CD8-positive, alpha-beta memory T cell (primary cell): ENCODE measurements at places on chromosomes 1 and 21.

DNA sequence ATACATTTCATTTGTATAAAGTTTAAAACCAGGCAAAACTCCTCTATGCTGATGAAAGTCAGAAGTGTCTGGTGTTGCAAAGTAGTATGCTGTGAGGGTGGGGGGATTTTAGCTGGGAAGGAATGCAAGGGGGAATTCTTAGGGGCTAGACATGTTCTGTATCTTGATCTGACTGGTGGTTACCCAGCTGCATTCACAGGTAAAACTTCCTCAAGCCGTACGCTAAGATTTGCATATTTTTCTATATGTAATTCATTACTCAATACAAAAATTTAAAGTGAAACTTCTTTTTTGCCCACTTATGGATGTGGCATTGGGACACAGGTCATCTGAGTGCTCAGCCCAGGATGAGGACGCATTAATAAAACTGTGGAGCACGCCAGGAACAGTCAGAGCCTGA lies 323.3 kb downstream of the PAPPA2 start:
- no peak for DNase-seq

DNA sequence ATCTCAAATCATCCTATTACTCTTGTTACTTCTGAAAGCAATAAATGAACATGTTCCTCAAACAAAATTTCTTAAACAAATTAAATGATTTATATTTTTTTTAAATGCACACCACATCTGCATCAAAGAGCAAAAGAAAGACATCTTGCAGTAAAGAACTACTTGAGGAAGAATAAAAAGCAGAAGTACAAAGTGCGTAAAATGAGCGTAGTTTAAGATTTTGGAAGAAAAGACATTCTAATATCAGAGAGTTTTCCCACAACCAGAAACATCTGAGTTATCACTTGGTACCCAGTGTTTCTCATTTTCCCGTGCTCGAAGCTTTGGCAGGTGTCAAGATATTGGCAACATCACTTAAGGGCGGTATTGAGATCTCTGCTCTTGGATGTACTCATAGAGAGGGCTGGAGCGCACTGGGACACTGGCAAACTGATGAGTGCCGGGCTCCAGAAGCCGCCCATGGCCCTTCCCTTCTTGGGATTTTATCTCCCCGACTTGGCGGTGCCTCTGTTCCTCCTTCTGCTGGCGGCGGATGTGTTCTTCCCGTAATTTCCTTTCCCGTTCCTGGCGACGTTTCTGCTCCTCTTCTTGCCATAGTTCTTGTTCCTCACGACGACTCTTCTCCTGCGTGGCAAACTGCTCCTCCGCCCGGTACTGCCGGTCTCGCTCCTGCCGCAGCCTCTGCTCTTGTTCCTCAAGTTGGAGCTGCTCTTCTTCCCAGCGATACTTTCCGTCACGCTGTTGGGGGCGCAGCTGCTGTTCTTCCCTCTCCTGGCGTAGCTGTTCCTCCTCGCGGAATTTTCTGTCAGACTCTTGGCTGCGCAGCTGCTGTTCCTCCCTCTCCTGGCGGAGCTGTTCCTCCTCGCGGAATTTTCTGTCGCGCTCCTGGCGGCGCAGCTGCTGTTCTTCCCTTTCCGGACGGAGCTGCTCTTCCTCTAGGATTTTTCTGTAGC lies 7.9 kb downstream of the TCHH start:
- no peak for DNase-seq

- peak; percentile 65 for DNase-seq
These were observed at the start of gene RBM11 for GRCh38 chr21:14215971-14216641. Gene RBM11 (plus strand): TSS chr21:14216157. CDS start chr21:14216187, 30 bp downstream.

DNA sequence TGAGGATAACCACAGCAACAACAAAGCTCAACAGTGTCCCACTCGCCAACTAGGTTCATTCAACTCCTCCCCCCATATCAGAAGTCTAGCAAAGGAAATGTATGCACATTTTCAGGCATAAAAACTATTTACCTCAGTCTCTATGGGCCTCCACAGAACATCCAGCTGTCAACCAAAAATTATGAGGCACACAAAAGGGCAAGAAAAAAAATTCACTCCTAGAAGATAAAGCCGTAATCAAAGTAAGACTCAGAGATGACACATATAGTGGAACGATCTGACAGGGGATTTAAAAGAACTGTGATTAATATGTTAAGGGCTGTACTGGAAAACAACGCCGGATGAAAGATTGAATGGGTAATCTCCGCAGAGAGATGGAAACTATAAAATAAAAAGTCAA lies 158.7 kb downstream of the NTPCR start:
- no peak for DNase-seq

DNA sequence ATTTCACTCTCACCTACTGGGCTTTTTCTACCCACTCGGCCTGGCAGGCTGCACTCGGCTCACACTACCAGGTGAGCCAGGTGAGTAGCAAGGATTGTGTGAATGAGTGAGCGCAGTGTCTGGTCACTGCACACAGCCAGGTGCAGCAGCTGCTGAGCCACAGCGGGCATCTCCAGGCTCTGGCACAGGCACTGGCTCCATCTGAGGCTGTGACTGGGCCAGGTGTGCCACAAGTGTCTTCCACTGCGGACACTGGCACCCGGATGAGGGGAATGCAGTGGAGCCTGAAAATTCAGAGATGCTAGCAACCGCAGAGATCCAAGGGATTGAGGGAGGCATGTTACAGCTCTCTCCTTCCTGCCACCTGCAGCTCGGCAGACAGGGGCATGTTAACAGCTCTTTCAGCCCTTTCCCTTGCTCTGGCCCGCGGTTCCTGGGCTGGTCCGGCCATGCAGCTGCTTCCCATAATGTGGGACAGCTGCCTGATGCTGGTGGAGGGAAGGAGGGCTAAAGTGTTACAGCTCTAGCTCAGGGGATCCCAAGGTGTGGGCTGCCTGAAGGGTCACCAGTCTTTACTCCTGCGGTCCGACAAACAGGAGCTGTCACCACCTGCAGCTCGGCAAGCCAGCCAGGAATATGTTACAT lies 1038.3 kb downstream of the AMY1C start:
- no peak for DNase-seq

DNA sequence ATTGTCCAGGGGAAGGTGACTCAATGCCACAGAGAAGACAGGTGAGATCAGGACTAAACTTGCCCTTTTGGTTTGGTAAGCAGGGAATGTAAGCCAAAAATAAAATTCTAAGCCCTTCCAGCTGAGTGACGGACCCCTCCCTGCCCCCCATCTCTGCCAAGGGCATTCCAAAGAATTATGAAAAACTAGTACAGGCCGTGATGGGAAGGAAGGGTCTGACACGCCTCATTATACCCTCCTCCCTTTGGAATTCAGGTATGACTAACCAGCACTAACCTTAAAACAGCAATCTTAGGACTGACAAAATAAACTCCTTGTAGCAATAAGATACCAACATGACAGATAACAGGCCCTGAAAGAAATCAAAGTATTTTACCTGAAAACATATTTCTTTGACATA lies 99.6 kb downstream of the GABPA start:
- no peak for DNase-seq

DNA sequence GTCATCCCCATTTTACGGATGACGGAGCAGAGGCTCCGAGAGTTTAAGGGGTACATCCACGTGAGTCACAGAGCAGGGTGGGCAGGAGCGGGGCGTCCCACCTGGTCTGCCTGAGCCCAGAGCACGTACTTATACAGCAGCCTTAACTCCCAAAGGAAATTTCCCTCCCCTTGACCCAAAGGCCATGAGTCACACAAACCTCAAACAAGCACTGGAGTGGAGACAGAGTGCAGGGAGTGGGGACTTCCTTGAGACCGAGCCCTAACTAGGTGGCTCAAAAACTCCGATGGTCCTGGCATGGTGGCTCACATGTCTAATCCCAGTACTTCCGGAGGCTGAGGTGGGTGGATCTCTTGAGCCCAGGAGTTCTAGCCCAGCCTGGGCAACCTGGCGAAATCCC lies 141.6 kb upstream of the KLHDC7A start:
- no peak for DNase-seq

GRCh38 chr1:51472359-51472758 lies 46.7 kb downstream of the EPS15 start:
- DNase-seq: no peak

DNA sequence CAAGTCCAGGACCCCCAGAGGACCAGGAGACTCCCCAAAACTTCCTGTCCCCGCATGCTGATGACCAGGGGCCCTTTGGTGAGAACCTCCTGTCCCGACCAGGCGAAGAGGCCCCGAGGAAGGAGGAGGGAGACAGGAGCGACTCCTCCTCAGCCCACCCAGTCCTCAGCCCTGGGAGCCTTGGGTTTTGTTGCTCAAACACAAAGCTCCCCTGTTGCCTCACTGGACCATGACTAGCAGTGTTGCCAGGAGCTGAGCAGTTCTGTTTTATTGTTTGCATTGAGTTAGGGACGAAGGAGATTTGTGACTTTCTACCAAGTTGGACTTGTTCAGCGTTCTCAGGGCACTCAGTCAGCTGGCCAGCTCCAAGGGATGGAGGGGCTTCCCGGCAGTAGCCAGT lies 10.0 kb downstream of the UMODL1 start:
- DNase-seq: no peak

DNA sequence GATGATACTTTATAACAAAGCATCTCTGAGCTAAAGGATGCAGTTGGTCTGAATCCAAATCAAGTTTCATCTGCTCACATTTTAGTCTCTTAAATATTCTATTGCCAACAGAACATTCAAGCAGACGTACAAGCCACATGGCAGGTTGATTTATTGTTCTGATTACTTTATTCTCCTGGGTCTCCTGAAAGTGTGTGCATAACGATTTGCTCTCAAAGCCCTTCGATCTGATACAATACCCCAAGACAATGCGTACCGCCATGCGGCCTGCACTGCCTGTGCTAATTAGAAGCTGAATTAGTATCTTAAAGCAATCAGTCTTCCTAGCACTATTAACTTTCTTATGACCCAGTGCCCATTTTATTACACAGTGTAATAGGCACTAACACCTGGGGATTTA lies 56.9 kb downstream of the FHAD1 start:
- no peak for DNase-seq

DNA sequence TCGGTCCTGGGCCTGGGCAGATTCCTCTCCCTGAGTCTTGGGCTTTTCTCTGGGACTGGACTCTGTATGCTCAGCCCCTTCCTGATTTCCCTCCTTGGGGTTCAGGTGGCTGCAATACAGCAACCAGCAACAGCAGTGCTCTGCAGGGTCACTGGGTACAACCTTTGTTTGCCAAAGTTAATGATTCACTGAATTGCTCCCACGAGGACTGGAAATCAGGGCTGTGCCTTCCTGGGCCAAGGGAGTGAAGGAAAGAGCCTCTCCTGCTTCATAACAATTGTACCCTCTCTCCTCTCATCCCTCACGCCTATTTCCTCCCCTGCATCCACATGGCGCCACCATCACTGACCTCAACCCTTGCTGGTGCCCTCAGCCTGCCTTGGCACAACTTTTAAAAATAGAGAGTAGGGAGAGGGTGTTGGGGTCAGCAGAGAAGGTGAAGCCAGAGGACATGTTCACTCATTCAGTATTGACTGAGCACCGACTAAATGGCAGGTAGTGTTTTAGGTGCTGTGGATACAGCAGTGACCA lies 52.8 kb upstream of the GOLT1A start:
- DNase-seq: no peak

DNA sequence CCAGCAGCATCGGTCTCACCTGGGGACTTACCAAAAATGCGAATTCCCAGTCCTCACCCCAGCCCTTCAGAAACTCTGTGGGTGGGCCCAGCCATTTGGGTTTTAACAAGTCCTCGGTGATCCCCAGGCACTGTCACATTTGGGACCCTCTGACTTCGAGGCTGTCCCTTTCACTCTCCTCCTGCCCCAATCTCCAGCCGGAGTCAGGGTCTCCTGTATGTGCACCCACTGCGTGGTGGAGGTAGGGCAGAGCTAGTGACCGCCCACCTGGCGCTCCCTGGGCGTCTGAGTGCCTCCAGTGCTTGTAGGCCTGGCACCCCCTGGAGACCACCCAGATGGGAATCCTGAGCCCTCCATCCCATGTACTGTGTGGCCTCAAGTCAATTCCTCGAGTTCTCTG lies 31.1 kb downstream of the EPHA8 start:
- DNase-seq: no peak

DNA sequence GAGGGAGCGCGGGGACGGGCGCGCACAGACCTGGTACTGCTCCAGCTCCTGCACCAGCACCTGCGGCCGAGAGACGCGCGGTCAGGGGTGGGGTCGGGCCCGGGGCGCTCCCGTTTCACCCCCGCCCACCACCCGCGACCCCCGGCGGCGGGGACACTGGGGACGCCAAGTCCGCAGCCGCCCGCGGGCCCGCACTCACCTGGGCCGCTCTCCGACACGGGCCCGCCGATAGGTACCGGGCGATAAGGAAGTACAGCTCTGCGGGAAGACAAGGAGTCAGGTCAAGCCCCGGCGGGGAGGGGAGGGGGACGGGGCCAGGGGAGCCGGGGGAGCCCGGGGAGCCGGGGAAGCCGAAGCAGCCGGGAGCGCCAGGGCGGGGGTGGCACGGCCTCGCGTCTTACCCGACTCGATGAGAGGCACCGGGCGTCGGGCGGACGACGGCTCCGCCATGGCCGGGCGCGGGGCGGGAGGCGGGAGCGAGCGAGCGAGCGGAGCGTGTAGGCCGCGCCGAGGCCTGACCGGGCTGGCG lies 326 bp downstream of the BRWD1 start:
- peak; percentile 60 for DNase-seq

DNA sequence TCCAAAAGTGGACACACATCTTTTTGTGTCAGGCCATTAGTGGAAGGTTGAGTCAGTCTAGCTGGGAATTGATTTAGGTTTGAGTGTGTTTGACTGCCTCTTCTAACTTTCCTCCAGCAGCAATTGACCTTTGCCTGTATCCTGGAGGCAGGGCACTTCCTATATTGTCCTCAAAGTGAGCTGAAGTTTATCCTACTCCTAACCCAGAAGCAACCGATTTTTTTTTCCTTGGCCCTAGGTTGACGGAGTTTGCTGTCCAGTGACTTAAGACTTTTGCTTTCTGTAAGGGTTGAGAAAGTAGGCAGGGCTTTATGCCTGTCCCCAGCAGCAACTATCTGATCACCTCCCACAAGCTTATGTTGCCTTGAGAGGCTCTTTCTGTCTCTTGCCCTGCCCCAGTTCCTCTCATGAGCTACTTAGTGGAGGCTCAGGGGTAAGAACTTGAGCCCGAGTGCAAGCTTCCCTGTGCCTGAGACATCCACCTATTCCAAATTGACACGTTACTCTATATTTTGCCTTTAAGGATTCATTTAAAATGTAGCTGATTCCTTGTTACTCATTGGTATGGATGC lies 30.9 kb downstream of the SLC35F3 start:
- no peak for DNase-seq

- no peak for DNase-seq
These were observed 67.3 kb upstream of the ADGRL2 start for GRCh38 chr1:81733480-81733879.

DNA sequence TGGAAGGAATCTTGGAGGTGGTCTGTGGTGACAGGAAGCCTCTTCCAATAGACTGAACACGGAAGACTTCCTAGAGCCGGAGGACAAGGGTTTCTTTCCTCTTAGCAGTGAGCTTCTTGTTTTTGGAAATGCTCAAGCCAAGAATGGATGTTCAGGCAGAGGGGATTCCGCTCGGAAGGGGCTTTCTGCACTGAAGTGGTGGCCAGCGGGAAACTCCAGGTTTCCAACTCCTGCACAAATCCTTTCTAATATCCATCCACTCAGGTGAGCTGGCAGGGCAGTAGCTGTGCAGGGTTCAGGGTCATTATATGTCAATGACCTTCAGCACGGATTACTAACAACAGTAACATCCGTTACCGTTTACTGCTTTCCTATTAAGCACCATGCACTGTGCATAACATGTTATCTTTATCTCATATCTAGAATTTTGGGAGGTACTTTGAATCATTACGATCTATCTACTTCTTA lies 573 bp upstream of the CPT2 start:
- no peak for DNase-seq

GRCh38 chr21:31318971-31319370 lies 25.1 kb downstream of the TIAM1 start:
- no peak for DNase-seq

GRCh38 chr1:6869545-6869944 lies 84.3 kb downstream of the CAMTA1 start:
- DNase-seq: no peak

- DNase-seq: no peak
These were observed 20.7 kb downstream of the METTL13 start for GRCh38 chr1:171802207-171802606.
